ENCODE measurements at places on chromosomes 3 and 15.

- no peak for DNase-seq
These were observed 81.1 kb downstream of the SLTM start for GRCh38 chr15:58852347-58852746.

- no peak for DNase-seq
These were observed 8.5 kb downstream of the IP6K2 start for GRCh38 chr3:48708481-48708889.

DNA sequence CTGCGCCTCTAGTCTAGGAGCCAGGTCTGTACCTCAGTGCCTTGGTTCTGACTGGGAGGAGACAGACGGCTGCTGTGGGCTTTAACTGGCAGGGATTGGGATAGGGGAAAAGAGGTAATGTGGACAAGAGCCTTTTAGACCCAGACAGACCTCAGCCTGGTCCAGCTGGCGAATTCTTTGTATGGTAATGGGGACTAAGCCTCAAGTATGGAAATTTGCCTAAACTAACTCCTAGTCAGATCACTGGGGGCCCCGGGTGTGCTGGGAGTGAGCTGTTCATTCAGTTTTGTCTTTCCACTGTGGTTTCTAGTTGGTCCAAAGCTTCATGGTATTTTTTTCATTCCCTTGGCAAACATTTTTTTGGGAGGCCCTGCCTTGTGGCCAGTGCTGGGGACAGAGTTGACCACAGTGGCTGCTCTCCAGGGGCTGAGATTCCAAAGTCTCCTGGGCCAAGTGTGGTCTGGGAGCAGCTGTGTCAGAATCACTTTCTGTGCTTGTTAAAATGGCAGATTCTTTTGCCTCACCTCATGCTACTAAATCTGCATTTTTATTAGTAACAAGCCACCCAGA lies 261.4 kb upstream of the C2CD4B start:
- DNase-seq: no peak

- no peak for DNase-seq
These were observed 137.0 kb downstream of the KLF13 start for GRCh38 chr15:31463521-31464102.
